ENCODE measurements at places on chromosomes 1 and 21.

GRCh38 chr21:41142051-41142795 is 25.7 kb upstream of the BACE2 start:
- no peak for DNase-seq

DNA sequence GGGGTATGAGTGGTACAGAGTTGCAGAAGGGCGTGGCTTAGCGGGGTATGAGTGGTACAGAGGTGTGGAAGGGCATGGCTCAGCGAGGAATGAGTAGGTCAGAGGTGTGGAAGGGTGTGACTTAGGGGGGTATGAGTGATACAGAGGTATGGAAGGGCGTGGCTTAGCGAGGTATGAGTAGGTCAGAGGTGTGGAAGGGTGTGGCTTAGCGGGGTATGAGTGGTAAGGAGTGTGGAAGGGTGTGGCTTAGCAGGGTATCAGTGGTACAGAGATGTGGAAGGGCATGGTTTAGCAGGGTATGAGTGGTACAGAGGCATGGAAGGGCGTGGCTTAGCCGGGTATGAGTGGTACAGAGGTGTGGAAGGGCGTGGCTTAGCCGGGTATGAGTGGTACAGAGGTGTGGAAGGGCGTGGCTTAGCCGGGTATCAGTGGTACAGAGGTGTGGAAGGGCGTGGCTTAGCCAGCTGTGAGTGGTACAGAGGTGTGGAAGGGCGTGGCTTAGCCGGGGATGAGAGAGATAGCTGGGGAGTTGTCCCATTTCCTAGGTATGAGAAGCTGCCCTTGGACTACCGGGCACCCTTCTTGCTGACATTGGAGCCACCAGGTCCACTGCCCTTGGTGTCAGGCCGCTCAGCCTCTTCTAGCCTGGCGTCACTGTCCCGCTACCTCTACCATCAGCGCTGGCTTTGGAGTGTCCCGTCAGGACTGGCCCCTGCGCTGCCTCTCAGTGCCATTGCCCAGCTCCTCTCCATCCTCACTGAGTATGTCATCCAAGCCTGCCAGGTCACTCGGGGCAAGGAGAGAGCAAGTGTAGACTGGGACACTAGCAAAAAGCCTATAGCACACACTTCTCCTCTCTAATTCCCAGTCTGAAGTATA is 29.8 kb downstream of the HYI start:
- DNase-seq: no peak

DNA sequence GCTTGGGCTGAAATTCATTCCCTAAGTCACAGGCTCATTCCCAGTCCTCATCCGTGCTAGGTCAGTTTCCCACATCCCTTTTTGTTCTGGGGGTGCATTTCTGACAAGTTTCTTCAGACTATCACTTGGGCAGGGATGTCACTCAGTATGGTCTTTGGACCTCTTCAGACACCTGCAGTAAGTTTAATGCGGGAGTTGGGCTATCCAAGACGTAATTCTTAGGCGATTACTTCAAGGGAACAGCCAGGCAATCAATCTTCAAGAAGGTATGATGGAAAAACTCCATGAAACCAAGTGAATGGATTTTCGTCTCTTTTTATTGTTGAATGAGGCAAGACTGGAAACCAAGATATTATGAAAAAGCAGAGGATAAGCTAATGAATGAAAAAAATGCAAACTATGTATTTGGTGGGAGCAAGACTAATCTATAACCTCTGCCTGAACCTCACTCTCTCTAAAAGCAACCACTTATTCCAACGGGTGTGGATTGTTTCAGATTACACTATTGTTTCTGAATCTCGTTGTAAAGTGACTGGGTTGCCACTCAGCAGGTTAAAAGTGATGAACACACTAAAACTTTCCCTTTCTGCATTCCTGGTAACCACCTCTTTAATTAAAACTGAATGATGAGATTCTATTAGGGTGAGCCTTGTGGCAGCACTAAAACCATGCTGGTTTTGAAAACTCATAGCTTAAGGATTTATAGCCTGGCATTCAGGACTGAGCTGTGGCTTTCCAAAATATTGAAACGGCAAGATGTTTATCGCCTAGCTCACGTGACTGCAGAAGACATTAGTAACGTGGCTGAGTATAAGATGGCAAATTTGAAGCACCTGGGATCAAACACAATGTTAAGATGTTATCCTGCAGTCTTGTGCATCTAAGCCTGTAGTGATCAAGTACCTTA is 1.1 kb downstream of the RASAL2 start:
- no peak for DNase-seq

GRCh38 chr1:54109129-54110090 is 43.4 kb downstream of the CDCP2 start:
- DNase-seq: no peak

DNA sequence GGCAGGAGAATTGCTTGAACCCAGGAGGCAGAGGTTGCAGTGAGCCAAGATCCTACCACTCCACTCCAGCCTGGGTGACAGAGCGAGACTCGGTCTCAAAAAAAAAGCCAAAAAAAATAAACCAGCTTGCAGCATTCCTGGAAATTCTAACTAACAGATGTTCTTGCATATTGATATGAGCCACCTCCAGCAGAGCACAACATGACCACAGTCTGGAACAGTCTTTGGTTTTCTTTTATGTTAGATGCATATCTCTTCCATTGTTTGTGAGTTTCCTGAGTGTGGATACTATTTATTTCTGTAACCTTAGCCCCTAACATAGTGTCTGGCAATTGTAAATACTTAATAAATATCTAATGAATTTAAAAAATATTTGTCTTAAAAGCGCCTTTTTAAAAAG is 23.9 kb downstream of the IFNAR1 start:
- DNase-seq: no peak

GRCh38 chr21:36454093-36454531 is 25.8 kb downstream of the CLDN14 start:
- no peak for DNase-seq

- DNase-seq: no peak
These were observed 29.3 kb downstream of the KIRREL1 start for GRCh38 chr1:158022554-158023312.

GRCh38 chr1:85133565-85134159 is 67.2 kb downstream of the SYDE2 start:
- DNase-seq: no peak

GRCh38 chr1:228899421-228899956 is 164.2 kb downstream of the RHOU start:
- no peak for DNase-seq

DNA sequence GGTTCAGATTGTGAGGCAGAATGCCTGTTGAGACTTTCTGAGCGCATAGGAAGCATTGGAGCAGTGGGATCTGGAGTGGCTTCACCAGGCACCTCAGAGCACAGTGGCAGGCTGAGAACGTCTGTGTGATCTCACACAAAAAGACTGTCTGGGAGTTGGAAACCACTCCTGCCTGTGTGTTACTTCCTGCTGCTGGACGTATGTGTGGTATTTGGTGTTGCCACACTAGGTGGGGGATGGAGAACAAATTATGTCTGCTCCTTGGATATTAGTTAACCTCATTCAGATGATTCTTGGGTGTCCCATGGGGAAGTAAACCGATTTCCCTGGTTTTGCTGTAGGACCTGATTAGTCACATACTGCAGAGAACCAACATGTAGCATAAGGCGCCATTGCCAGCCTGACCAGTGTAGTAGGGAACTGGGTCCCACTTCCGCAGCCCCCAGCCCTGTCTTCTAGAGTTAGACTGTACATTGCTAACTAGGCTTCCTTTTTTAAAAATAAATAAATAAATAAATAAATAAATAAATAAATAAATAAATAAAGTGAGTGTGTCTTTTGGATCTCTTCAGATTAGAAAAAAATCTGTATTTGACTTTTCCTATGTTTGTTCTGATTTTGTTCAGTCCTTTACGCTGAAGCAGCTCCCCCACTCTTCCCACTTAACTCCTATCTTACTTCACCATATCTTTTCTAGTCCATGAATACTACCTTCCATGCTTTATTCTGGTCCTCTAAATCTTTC is 26.9 kb downstream of the UCK2 start:
- no peak for DNase-seq

GRCh38 chr1:94858276-94858675 is 38.1 kb downstream of the SLC44A3 start:
- no peak for DNase-seq

DNA sequence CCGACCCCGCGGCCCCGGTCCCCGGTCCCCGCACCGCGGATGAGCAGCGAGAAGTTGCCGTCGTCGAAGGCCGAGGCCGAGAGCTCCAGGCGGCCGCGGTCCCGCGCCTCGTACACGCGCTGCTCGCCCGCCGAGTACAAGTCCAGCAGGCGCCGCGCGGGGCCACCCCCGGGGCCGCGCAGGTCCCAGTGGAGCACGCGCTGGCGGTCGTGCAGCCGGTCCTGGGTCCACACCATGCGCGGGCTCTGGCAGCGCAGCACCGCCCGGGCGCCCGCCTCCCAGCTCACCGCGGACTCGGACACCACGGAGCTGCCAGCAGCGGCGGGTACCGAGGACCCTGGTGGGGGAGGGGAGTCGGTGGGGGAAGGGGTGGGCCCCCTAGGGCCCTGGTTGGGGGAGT is 2.9 kb downstream of the MXRA8 start:
- DNase-seq: no peak

DNA sequence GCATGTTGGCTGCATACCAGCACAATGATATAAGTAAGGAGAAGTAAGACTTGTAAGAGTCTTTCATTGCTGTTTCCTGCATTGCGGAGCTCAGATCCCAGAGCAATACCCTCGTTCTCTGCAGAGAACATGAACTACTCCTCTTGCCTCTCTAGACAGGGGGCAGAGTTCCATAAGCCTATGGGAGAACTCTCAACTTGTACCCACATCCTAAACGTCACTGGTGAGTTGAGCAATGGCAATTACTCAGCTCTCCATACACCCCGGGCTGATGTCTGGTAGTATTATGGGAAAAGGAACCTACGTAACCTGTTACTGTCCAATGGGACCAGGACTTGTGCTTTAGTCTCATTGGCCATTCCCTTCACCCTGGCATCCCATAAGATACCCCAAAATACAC is 27.3 kb upstream of the ZNF496 start:
- no peak for DNase-seq

GRCh38 chr1:108511764-108512163 is 48.1 kb upstream of the EEIG2 start:
- no peak for DNase-seq

DNA sequence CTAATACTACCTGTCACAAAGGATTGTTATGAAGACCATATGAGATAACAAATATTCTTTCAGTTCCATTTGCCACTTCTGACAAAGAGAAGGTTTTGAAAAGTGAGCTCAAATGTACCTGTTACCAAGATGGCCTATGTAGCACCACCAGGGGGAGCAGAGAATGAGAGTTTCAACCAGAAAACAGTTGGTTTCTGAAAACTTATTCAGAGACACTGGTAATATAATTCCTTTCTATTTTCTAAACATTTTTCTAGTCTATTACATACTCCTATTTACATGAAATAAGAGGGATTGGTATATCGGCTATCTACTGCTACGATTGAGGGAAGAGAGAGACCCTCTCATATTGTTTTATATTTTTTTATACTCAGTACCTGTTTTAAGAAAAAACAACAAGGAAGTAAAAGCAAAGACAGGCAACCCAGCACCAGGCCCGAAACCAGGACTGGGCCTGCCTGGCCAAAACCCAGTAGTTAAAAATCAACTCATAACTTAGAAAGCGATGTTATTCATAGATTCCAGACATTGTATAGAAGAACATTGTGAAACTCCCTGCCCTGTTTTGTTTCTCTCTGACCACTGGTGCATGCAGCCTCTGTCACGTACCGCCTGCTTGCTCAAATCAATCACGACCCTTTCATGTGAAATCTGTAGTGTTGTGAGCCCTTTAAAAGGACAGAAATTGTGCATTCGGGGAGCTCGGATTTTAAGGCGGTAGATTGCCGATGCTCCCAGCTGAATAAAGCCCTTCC is 48.3 kb downstream of the IL23R start:
- DNase-seq: peak; percentile 63

GRCh38 chr1:182351790-182352364 is 39.7 kb downstream of the GLUL start:
- DNase-seq: no peak

DNA sequence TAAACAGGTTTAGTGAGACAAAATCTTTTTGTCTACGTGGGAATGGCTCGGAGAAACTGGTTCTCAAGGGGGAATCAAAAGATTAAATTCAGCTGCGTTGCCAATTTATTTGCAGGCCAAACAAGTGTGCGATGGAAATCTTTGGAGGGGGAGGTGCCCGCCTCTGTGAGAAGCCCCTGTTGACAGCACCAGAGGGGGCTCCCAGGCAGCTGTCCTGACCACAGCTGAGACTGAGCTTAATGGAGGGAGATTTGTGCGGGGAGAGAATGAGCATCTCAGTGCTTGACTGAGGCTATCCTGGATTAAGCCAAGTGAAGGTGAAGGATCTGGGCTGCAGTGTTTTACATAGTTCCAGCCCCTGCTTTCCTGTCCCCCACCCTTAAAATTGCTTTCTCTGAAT is 169.7 kb downstream of the ATG4C start:
- no peak for DNase-seq

DNA sequence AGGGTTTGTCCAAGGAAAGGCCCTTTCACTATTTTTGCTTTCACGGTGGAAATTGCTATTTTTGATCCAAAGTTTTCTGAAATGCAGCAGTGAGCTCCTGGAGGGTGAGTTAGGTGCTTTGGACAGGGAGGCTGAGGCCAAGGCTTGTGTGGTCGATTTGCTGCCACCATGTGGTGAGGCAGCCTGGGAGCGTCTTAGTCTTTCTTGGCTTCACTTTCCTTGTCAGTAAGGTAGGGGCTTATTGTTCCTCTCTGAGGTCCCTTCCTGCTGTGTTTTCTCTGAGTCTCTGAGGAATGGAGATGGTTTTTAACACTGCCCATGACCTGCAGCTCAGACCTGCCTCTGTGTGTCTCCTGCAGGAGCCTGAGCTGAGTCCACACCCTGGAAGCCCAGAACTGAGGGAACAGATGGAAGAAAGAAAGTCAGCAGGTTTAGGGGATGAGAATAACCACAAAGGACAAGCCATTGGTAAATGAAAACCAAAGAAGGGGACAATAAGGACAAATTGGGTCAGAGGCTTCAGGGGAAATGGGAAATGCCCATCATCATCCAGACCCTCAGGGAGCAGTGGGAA is 20.1 kb upstream of the S100A10 start:
- peak; percentile 22 for DNase-seq

DNA sequence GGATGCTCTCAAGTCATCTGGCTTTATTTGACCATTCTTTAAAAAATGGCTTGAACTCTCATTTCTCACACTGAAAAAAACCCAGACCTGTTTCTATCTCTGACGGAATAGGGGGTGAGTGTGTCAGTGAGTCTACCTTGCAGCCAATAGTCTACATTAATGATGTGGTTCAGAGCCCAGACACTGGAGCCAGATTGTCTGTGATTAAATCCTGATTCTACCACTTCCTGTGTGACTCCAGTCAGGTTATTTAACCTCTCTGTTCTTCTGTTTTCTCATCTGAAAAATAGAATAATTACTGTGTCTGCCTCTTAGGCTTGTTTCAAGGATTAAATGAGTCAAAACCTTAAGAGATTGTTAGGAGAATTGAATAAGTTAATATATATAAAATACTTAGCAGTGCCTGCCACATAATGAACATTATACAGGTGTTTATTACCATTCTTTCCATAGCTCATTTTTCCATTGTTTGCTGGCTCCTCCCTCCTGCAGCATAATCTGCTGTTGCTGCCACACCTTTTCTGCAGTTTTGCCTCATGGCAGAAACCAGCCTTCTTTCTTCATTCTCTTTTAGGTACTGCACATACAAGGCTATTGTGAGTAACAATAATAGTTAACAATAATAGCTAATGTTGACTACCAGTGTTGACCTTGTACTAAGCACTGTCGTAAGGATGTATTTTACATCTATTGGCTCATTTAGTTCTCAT is 157.6 kb upstream of the IVNS1ABP start:
- no peak for DNase-seq

- DNase-seq: no peak
These were observed 38.0 kb upstream of the RGS5 start for GRCh38 chr1:163240705-163241104.

GRCh38 chr1:33260439-33260838 is 4.1 kb downstream of the ZNF362 start:
- no peak for DNase-seq

- DNase-seq: peak; percentile 46
These were observed 43.0 kb downstream of the GALNT2 start for GRCh38 chr1:230109895-230110667.
